ENCODE measurements at places on chromosomes 1 and 21.

DNA sequence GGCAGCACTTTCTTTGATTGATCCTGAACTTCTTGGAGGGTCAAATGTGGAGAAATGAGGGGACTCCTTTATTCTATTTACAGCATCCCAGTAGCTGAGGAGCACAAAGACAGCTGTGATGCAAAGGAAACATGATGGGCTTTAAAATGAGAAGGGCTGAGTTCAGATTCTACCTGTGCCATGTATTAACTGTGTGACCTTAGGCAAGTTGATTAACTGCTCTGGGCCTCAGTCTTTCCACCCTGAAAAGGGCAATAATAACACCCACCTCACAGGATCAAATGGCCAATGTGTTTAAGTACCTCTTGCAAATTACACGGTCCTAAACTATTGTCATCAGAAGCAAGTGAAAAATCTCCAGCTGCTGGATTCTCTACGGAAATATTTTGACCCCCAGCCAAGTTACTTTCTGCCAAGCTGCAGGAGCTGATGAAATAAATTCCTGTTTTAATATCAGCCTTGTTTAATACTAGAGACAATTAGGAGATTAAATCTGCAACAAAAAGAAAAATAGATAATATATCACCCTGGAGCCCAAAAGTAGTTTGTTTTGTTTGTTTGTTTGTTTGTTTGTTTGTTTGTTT, 15.7 kb downstream of the TMEM81 start:
- DNase-seq = no peak

GRCh38 chr1:6134741-6135510, 45.2 kb downstream of the CHD5 start:
- no peak for DNase-seq

DNA sequence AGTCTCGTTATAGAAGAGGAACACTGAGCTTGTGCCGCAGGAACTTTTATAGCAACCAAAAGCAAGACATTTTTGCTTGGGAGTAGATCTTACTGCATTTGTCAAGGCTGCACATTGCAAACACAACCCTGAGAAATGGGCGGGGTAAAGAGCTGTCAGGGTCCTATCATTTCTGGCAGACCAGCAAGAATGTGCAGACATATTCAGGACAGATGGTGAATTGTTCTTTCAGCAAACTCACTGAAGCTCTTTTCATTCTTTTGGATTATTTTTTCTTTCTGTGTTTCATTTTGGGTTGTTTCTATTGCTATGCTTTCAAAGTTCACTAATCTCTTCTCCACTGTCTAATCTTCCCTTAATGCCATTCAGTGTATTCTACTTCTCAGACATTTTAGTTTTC, 5.1 kb upstream of the ACTN2 start:
- no peak for DNase-seq

DNA sequence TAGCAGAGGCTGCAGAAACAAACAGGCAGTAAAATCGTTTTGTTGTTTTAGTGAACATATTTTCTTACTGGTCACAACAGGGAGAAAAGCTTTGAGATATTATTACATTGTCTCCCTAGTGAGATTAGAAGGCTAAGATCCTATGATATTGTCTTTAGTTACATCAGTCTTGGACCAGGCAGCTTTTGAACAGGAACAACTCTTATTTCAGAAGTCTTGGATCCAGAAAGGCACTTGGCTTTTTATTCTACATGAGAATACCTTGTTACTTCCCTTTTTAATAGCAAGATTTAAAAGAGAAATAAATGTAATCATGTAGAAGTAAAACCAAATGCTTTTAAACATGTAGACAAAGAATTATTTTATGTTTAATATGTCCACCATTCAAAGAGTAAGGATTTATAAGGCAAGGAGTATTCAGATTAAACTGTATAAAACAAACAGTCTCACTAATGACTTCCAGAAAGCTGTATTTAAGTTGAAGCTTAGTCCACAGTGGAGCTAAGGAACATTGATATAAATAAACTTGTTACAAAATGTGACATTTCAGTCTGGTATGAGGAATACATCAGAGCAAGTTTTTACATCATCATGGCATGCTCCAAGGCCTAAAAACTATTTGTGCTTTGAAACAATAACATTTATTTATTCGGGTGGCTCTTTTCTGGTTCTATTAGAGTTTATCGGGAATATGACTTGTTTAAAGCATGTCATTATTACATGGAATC, 72.2 kb downstream of the PHTF1 start:
- peak; percentile 20 for DNase-seq

DNA sequence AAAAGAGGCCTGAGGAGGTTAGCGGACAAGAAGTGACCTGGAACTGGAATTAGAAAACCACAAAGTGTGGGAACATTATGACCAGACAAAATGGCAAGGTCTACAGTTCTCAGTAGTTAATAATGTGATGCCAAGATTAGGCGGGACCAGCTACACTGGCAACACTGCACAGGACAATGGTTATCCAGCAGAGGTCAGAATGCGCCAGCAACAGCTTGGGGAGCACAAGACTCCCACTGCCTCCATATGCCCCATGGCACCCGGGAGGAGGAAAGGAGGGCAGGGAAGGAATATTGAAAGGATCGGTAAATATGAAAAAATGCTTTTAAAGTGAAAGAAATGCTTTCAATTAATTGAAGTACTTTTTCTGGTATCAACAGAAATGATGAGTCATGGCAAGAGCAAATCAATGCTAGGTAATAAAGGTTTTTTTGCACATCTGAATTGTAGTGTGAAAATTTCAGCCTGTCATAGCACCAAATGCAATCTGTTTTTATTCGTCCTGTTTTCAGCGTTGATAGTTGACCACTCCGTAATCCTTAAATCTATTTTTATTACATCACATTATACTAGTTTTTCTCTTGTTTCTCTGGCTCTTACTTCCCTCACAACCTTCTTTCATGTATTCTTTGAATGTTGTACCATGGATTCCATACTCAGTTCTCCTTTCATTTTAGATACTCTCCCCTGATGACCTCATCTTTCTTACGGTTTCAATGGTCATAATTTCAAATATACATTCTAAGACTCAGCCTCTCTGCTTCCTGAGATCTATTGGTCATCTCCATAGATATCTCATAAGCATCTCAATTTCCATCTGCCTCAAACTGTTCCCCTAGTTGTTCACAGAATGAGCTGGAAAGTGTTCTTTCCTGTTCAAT, 30.7 kb downstream of the VCAM1 start:
- DNase-seq = no peak

- no peak for DNase-seq
These were observed 5.9 kb upstream of the A3GALT2 start for GRCh38 chr1:33326785-33327184.

DNA sequence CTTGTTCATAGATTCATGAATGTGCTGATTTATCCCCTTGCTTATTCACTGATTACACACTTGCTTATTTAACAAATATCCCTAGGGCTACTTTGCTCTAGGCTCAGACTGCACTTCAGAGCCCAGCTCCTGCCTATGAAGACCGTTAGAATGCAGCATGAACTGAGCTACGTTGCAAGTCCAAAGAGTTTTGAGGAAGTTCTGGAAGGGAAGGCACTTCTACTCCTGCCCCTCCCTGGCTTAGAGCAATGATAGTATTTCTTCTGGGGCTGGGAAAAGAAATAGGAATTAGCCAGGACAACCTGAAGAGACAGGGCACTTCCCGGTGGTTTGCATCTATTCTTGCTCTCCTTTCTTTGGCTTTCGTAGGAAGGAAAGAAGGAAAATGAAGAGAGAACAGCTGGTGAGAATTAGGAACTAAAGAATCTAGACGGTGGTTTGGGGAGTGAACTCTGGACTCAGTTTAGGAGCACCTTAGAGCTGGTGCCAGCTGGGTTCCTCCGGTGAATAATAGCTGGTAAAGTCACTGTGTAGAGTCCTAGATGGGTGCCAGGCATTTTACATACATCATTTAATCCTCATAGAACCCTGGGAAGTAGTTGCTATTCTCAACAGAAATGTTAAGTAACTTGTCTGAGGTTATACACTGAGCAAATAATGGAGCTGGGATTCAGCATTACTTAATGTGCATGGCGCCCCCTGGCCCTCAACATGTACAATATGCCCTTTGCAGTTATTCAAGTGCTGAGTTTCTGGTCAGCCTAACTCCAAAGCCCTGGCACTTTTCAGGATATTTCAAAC, 65.9 kb downstream of the NDUFS5 start:
- DNase-seq = peak; percentile 73

- no peak for DNase-seq
These were observed 7.1 kb upstream of the NSUN4 start for GRCh38 chr1:46333300-46334029.

DNA sequence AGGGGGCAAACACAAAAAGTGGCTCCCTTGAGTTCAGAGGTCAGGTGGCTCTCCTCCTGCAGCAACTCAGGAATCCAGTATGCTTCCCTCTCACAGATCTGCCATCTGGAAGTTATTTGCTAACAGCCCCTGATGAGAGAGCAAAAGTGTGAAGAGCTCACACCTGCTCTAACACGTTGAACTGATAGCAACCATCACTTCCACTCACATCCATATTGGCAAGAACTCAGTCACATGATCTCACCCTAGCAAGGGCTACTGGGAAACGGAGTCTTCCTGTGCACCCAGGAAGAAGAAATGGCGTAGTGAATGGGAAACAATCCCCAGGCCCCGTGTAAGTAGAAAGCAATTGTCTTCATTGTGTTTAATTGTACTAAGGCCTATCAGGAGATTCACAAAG, 20.7 kb upstream of the SLC45A1 start:
- no peak for DNase-seq

DNA sequence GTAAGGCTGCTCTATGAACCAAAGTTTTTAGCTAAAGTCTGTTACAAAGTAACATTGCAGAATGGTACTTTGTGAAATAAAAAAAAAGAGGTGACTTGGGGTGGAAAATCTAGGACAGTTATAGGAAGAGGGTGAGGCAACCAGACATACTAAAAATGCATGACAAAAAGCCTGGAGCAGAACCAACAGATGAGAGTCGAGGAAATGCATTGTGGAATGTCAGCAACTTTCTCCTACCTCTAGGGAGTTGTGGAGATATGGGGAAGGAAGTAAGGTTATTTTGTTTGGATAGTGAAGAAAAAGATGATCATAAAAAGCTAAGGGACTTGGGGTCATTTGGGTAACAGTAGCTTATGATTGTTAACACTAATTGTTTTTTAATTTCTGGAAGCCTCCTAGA, 295.6 kb downstream of the S1PR1 start:
- no peak for DNase-seq

DNA sequence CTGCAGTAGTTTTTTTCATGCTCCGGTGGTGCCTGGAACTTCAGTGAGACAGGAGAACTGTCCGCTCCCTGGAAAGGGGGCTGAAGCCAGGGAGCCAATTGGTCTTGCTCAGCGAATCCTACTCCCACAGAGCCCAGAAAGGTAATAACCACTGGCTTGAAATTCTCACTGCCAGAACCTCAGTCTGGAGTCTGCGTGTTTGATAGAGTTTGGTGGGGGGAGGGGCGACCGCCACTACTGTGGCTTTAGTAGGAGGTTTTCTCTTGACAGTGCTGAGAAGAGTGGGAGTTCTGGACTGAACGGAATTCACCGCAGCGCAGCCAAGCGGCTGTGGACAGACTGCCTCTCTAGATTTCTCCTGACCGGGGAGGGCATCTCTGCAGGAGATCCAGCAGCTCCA, 8.0 kb upstream of the OR2M3 start:
- no peak for DNase-seq

GRCh38 chr21:25638660-25639550, at the start of gene JAM2:
JAM2 (plus strand) TSS chr21:25639258; CDS start chr21:25639822, 564 bp downstream.
- DNase-seq = no peak

- DNase-seq = peak; percentile 67
These were observed 69.2 kb downstream of the MORN1 start for GRCh38 chr1:2322065-2322571.

- no peak for DNase-seq
These were observed 20.7 kb upstream of the HAO2 start for GRCh38 chr1:119347858-119348257.

DNA sequence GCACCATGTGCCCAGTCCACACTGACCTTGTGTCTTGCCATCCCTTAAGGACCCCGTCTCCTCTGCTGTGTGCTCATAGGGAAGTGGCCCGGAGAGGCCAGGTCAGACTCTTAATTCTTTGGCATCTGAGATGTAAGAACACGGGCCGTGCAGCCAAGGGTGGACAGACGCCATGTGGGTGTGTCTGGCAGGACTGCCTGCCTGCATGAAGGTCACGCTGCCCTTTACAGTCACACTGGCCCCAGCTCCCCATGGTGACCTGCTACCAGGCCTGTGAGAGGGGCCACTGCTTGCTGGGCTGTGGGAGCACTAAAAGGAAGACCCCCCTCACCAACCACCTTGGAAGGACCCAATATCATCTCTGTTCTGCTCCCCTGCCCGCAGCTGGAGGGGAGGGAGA, 17.7 kb downstream of the DHRS3 start:
- DNase-seq = no peak

DNA sequence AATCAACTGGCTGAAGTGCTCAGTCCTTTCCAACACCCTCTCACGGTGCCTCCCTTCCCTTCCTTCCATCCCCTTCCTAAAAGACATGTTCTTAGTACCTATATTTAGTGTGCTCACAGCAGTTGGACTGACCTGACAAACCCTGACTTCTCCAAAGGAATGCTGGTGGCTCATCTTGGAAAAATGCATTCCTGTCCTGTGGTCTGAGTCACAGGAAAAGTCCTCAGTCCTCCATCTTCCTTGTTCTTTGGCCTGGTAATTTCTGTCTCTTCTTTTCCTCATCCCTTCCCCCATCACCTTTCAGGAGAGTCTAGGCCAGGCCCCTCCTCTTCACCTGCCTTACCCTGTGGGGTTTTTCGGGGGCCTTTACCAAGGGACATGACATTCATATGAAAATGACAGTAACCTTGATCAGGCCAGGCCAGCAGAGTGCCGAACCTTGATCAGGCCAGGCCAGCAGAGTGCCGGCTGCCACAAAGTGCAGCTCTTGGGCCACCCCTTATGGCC, 7.2 kb downstream of the ATP1B1 start:
- DNase-seq = peak; percentile 60

DNA sequence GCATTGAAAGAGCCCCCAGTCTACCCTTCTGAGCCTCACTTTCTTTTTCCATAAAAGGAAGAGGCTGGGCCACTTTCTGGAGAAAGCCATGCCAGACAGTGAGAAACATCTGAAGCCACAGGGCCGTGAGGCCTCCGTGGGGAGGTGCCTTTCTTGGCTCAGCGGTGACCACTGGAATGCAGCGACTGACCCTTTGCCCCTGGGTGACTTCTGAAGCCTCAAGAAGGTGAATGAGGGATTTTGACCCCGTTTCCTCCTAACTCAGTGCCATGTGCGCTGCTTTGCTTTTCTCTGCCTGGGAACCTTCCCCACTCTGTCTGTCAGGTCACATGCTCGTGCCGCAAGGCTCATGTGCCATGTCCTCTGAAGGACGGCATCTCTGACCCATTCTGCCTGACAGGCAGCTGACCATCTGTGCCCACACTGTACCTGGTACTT, 44.7 kb upstream of the A3GALT2 start:
- no peak for DNase-seq

DNA sequence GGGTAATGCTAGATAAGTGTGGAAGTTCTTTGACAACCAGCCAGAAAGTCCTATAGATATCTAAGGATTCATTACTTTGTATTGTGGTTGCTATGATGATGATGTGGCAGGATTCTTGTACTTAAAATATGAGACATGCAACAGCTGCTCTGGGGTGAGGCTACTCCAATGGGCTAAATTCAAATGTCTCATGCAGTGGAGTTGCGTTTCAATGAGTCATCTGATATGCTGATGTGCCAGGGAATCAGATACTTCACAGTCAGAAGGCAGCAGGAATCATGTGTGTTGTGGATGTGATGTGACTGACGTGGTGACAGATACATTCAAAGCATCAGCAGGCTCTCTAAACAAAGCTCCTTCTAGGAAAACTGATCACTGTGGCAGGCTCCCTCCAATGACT, 66.5 kb downstream of the TSEN15 start:
- peak; percentile 82 for DNase-seq
